ENCODE measurements at places on chromosomes 3 and 15.

DNA sequence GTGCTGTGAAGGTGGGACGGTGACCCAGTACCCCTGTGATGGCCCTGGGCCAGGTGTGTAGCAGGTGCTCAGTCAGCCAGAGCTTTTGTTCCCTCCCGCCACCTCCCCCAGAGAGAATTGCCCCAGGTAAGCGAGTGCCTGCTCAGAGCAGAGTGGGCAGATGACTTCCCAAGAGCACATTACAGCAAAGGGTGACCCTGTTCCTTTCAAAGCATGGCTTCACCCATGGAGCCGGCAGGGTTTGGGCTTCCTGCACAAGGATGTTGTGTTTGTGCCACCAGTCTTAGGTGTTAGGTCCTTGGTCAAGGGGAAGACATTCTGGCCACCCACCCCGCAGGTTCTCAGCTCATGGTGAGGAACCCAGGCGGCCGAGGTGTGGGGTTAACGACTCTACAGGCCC lies 30.7 kb downstream of the SLC6A6 start:
- no peak for DNase-seq

GRCh38 chr15:80875568-80876347 lies 96.6 kb downstream of the CEMIP start:
- DNase-seq, result no peak

GRCh38 chr3:123318374-123318773 lies 116.6 kb downstream of the SEC22A start:
- DNase-seq, result no peak

DNA sequence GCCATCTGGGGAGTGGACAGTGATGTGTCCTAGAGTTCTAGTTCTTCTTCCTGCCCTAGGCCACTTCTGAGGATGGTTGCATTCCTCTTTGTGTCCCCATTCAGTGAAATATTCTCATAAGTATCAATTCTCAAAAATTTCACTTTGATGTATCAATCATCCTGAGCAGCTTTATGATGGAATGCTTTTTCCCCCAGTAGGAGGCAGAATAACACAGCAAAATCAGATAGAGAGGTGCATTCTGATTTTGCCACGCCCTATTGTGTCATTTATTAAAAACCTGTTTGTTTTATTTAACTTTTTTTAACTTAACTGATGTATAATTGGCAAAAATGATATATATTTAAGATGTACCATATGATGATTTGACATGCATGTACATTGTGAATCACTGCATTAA lies 656.0 kb upstream of the GRM7 start:
- DNase-seq, result no peak

- DNase-seq, result peak; percentile 57
Measured at GRCh38 chr15:92510163-92510882, 116.6 kb downstream of the ST8SIA2 start.

DNA sequence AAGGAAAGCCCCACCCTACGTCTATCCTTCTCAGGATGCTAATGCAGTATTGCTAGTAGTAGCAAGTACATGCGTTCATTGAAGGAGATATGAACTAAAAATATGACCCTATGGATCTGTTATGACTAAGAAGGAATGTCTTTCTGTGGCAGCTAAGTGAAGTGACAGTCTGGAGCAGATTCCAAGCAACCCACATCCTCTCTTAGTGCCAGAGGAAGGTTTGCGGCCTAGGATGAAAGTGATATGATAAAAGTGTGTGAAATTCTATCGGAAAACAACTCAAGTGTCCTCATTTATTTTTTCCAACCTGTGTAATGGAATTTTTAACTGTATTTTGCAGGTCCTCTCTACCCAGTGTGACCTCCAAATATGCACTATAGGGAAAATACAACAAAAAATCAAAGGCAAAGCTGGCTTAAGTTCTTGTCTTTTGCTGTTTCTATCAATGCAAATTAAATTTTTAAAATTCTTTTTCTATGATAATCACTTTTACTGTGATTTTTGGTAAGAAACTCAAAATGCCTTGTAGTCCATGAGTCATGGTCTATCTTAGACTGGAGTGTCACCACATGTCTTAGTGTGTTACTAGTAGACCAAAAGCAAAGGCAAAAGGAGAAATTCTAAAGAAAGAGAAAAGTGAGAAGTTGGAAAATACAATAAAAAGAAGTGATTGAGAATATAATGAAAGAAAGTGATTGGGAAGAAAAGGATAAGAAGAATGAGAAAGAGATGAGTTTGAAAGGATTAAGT lies 161.2 kb upstream of the TMCO5A start:
- DNase-seq, result peak; percentile 74

DNA sequence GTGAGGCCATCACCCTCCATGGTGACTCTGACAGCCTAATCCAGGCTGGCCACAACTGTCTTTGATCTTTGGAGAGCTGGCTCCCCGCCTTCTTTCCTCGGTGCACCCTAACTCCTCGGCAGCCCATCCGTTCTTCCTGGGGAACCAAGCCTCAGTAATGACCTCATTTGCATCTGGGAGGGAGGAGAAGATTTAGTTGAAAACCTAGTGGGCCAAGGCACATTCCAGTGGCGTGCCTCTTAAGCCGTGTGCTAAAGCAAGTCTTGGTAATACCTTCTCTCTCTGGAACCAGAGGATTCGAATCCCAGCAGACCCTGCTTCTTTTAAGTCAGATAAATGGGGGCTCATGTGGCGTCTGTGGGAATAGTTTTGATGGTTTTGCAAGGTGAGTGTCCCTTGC lies 233.1 kb downstream of the EBLN2 start:
- no peak for DNase-seq

- no peak for DNase-seq
Measured at GRCh38 chr3:63878394-63879060, 14.9 kb downstream of the ATXN7 start.

GRCh38 chr15:77002954-77003912 lies 8.3 kb downstream of the PSTPIP1 start:
- DNase-seq, result no peak

- DNase-seq, result peak; percentile 53
Measured at GRCh38 chr3:127628788-127629466, at the start of gene PODXL2. PODXL2 (plus strand) TSS chr3:127629185; CDS start chr3:127629220, 35 bp downstream.

- peak; percentile 26 for DNase-seq
Measured at GRCh38 chr3:9947025-9947995, 4.9 kb downstream of the PRRT3 start.

DNA sequence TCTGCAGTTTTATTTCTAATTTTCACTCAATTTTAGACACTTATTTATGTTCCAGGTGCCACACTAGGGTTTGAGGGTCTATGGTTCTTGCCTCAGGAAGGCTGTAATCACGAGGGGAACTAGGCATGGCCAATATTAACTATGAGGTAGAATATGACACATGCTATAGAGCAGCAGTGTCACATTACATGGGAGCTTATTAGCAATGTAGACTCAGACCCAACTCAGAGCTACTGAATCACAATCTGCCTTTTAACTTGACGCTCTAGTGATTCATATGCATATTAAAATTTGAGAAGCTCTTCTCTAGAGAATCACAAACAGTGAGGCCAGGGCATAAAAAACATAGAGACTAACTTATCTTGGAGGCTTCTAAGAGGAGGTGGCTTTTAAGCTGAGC lies 32.8 kb upstream of the MRPL3 start:
- DNase-seq, result peak; percentile 77

All from M059J (cell line).